CD8-positive, alpha-beta memory T cell (primary cell): ENCODE measurements at places on chromosomes 3 and 15. TPM values are rescaled to one million over a fixed set of nuclear protein-coding genes. Genes with fewer than 3 reads are reported as not detected.

DNA sequence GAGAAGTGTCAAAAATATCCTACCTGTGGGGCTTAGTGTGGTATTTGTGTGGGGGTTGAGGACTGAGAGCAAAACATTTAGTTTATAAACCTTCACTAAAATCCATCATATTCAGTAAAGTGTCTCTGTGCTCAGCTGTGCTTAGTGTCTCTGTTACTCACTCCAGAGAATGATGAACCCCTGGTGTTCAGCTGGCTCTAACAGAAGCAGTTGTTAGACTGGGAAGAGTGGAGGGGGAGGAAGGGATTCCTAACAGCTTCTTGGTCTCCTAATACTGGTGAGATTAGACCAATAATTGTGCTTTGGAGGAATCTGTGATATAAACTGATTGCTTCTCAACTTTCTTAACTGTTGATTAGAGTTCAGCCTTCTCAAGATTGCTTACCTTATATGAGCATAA lies 1123.5 kb downstream of the ROBO2 start:
- DNase-seq: no peak

- no peak for DNase-seq
These were observed 117.7 kb downstream of the CD47 start for GRCh38 chr3:107973152-107973551.

- no peak for DNase-seq
These were observed 22.7 kb downstream of the MGLL start for GRCh38 chr3:127799476-127800222.

DNA sequence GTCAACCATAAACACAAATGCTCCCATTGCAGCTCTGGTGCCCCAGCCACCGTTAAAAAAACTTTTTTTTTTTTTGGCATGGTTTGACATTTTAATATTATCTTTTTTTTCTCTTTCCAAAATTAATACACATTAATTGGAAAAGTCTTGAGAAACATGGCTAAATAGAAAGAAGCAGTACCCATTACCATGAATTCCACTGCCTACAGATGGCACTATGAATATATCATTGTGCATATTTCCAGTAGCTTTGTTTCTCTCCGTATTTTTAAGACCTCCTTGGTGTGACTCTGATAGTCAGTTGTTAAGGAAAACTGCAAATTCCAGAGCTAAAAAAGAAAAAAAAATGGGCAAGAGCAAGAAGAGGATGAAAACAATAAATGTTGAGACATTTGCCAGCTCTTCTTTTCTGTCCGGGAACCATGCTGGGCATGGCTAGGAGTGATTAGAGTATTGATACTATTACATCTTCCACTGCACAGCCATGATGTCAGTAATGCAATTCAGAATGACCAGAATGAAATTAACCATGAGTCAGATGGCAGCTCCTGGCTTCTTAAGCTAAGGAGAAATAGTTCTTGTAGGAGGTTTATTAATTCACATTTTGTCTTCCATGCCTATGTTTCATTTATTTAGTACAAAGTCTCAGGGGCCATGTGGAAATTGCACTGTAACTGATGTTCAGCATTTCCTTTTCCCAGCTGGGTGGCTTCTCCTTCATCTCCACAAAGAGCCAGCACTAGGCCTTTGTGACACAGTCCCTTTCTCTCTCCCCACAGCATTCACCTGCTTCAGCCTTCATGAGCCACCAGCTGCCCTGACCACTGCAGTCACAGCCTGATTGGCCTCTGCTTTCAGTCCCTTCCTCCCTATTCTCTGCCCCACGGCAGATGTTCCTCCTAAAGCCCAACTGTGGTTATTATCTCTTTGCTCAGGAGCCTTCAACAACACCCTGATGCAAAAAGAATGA lies 31.8 kb downstream of the SLC7A14 start:
- no peak for DNase-seq

Gene TRH
- total RNA-seq: not detected
